Dermis lymphatic vessel endothelial cell (primary cell): ENCODE measurements at places on chromosomes 3 and 15. TPM values are rescaled to one million over a fixed set of nuclear protein-coding genes. Genes with fewer than 3 reads are reported as not detected.

ZCWPW2 gene
- 0.22 and 0.43 TPM in 2 replicates for total RNA-seq

MESP2 gene
- not detected in 2 replicates for total RNA-seq

CORO2B gene
- total RNA-seq, result 0.69 and 0.98 TPM in 2 replicates

C3orf62 gene
- 2.4 and 2.8 TPM in 2 replicates for total RNA-seq

ZNF80 gene
- not detected in 2 replicates for total RNA-seq

OR5K2 gene
- total RNA-seq, result not detected in 2 replicates

CLRN1 gene
- total RNA-seq, result not detected in 2 replicates
